ENCODE measurements at places on chromosomes 11 and 22.

DNA sequence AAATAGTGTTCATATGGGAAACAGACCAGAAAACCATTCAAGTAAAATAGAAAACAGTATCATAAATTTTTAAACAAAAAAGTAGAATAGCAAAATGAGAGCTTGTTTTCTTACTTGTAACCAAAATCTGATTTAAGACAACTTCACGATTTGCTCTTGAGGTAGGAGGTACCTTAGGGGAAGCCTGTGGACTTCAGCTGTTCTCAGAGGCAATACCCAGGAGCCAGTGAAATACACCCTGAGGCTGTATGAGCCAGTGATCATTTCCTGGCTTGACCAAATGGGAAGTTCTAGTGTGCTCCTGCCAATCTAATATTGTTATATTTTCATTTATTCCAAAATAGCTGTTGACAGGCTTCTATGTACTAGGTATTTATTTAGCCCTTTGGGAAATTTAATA lies 104.8 kb downstream of the ARHGAP42 start:
- no peak for DNase-seq

DNA sequence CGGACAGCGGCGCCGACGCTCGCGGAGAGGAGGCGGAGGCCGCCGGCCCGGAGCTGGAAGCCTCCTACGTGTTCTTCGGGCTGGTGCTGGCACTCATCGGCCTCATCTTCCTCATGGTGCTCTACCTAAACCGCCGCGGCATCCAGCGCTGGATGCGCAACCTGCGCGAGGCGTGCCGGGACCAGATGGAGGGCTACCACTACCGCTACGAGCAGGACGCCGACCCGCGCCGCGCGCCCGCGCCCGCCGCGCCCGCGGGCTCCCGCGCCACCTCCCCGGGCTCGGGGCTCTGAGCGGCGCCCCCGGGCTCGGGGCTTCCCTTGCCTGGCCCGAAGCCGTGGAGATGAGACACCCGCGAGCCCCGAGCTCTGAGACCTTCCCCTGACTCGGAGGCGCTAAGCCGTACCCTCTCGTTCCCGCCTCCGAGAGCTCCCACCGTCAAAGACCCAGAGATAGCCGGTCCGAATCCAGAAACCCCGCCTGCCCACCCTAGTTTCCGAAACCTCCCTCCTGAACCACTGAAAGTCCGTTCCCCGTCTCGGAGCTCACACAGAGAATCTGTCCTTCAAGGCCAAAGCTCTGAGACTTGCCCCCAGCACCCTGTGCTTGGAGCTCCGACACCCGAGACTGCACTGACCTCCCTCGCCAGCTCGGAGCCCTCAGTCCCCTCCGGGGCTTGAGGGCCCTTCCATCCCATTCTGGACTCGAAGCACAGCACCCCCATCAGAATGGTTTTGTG lies 1.5 kb downstream of the TPBGL start:
- DNase-seq, result no peak

GRCh38 chr22:35918456-35918855 lies 110.2 kb downstream of the RBFOX2 start:
- no peak for DNase-seq

DNA sequence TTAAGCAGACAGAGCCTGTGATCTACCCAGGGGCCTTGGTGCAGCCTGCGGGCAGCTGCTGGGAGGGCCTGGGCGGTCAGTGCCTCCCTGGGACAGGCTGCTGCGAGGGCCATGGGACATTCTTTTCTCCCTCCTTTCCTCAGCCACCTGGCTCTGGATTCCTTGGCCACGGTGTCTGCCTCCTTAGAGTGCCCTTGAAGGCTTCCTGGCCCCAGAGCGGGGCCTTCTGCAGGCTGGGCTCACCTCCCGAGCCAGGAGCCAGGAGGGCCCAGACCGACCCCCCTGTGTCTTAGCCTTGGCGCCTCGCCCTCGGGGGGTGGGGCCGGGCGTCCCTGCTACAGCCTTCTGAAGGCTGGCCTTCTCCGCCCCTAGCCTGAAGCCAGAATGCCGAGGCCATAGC lies 231.2 kb downstream of the TBC1D22A start:
- DNase-seq, result no peak
